Ecto neural progenitor cell (in vitro differentiated cells): ENCODE measurements at places on chromosomes 7 and 10.

DNA sequence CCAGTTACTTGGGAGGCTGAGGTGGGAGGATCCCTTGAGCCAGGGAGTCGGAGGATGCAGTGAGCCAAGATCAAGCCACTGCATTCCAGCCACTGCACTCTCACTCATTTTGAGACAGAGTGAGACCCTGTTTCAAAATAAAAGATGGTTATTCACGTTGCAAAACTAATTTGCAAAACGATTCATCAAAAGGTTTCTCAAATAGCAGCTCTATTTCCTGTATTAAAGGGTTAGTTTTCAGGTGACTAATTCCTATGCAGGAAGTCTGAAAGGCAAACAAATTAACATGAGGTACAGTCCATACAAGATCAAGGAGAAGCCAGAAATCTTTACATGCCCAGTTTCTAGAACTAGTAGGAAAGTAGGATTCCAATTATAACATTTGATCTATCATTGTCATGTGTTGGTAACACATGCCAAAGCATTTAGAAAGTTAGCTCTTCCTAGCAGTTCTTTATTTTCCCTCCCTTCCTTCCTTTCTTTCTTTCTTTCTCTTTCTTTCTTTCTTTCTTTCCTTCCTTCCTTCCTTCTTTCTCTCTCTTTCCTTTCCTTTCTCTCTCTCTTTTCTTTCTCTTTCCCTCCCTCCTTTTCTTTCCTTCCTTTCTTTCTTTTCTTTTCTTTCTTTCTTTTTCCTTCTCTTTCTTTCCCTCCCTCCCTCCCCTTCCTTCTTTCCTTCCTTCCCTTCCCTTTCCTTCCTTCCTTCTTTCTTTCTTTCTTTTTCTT lies 49.3 kb downstream of the DENND2A start:
- no peak for DNase-seq

- peak; percentile 36 for DNase-seq
Observed at GRCh38 chr10:104036518-104037260, 49.0 kb downstream of the COL17A1 start.

DNA sequence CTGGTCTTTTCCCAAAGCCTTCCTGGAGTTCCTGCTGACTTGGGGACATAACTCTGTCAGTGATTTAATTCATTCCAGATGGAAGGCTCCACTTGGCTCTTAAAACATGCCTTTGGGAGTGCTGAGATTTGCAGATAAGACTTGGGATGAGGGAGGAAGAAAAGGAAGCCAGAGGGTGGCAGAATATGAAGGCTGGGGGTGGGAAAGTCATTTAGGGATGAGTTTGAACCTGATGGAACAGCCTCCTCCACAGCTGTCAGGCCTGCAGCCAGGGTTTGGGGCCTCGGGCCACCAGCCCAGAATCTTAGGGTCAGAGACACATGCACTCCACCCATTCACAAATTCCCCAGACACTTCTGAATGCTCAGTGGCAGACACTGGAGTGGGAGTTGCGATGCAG lies 28.4 kb upstream of the EIF5AL1 start:
- DNase-seq: no peak

DNA sequence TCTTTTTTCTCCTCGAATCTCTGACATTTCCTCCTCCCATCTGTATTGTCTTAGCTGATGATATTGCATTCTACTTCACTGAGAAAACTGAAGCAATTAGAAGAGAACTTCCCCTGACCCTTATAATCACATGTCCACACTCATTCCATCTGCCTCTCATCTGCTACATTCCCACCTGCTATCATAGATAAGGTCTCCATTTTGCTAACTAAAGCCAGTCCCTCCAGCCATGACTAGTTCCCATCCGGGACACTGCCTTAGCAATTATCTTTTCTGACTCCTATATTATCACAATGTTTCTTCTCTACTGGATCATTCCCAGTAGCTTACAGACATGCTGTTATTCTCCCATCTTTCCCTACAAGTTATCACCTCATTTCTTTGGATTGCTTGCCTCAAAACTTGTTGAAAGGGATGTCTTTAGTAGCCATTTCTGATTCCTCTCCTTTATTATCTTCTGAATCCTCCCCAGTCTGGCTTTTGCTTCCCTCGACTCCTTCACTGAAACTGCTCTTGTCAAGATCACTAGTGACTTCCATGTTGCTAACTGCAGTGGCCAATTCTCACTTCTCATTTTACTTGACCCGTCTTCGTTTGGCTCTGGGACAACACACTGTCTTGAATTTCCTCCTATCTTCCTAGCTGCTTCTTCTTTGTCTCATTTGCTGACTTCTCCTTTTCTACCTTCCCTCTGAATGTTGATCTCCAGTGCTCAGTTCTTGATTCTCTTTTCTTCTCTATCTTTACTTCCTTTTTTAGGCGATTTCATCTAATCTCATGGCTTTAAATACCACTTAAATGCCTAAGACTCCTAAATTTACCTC lies 35.9 kb downstream of the FZD1 start:
- DNase-seq: no peak

- DNase-seq: no peak
Observed at GRCh38 chr7:102096012-102096332, 190.7 kb upstream of the SH2B2 start.

- peak; percentile 12 for DNase-seq
Observed at GRCh38 chr10:47115322-47115721, 184.7 kb upstream of the GDF10 start.

GRCh38 chr7:304574-305409 lies 14.8 kb downstream of the FOXL3 start:
- DNase-seq: no peak

DNA sequence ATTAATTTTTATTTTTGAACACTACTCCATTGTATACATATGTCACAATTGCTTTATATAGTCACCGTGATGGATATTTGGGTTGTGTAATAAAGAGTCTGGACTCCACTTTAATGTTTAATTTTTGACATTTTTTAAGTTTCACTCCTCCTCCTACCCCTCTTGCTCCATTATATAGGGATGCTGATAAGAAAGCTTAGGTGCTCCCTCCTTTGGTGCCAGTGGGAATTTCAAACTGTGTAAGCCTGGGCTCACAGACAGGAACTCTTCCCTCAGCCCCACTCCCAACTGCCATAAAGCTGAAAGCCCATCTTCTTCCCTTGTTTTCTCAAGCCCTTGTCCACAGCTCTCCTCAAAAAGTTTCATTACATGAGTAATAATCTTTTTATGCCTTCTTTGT lies 47.6 kb downstream of the TWIST1 start:
- no peak for DNase-seq
